ACHN (cell line): ENCODE measurements at places on chromosomes 12 and 14.
A peak's percentile ranks its signal among the peaks of the same experiment; 100 is the strongest.

DNA sequence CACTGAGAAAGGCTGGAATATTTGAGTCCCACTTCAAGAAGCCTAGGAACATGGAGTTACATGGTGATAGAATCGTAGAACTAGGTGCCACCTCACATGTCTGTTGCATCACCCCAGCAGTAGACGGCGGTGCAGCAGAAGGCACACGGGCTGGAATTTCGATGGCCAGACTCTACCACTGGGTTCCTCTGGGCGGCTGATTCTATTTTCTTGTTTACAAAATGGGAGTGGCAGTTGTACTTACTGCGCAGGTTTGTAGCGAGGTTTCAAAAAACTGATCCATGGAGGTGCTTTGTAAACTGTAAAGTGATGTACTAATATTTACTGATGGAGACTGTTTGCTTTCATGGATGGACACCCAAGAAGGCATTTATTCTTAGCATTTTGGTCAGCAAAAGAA is 45.7 kb downstream of the WDR20 start:
- DNase-seq = no peak

DNA sequence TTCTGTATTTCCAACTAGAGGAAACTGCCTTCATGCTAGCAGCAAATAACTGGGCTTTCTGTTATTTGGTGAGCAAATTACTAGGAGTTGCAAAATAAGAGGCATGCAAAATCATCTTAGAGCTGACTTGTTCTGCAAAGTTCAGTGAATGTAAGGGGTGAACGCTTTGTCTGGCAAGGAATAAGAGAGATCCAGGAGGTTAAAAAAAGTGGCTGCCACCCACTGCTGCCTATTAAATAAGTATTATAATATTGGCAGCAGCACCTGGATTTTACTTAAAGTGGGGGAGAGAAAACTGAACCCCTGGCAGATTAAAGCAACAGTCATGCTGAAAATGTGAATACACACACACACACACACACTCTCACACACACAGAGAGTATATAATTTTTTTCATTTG is 557.0 kb downstream of the FLRT2 start:
- no peak for DNase-seq

- no peak for DNase-seq
Observed at GRCh38 chr14:98949051-98949450, 322.9 kb downstream of the BCL11B start.

GRCh38 chr14:21768116-21768874 is 94.7 kb upstream of the OR4E1 start:
- peak; percentile 30 for DNase-seq

- no peak for DNase-seq
Observed at GRCh38 chr14:23370221-23370620, 2.4 kb upstream of the IL25 start.

DNA sequence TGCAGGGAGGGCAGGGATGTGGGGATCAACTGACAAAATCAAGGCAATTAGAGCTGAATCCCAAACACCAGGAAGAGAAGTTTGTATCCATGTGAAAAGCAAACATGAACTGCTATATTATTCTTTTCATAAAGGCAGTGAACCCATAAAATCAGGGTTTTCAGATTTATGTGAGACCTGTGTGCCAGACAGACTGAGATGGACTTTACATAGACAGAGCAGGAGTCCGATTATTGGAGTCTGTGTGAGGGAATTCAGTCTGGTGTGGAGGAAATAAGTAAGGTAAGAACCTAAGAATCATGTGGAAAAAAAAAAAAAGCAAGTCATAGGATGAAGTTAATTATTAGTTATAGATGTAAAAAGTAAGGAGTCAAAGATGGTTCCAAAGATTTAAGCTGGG is 45.1 kb upstream of the SYCP3 start:
- no peak for DNase-seq

DNA sequence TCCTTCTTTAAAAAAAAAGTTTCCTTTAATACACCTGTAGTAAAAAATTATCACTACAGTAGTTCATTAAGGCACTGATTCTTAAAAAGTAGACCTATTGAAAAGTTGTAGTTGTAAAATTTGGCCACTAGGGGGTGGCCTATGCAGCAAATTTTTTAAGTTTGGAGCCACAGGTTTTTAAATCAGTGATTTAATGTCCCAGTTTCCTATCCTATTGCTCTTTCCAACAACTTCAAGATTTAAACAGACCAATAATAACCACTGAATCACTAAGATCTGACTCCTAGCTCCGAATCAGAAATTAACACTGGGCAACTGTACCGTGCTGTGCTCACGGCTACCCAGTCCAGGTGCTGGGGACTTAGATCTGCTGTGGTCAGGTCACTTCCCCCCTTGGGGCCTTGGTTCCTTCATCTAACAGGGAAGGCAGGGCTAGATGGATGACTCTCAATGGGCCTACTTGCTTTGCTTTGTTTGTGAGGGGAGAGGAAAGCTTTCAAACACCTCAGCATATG is 279.3 kb downstream of the MED13L start:
- peak; percentile 64 for DNase-seq

DNA sequence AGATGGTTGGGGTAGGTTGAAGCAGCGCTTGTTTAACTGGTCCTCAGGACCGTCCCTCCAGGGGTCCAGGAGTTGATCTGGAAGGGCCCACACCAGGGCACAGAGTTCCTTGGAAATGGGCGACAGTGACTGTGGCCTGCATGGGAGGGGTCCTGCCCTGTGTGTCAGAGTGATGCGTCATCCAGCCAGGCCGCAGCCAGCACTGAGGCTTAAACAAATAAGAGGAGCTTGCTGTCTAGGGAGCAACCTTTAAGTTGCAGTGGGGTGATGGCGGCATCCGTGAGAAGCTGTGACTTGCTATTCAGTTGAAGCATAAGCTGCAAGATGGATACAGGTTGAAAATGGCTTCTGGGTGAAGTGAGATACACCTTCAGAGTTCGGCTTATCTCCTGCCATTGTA is 20.2 kb downstream of the DCAF4 start:
- no peak for DNase-seq

DNA sequence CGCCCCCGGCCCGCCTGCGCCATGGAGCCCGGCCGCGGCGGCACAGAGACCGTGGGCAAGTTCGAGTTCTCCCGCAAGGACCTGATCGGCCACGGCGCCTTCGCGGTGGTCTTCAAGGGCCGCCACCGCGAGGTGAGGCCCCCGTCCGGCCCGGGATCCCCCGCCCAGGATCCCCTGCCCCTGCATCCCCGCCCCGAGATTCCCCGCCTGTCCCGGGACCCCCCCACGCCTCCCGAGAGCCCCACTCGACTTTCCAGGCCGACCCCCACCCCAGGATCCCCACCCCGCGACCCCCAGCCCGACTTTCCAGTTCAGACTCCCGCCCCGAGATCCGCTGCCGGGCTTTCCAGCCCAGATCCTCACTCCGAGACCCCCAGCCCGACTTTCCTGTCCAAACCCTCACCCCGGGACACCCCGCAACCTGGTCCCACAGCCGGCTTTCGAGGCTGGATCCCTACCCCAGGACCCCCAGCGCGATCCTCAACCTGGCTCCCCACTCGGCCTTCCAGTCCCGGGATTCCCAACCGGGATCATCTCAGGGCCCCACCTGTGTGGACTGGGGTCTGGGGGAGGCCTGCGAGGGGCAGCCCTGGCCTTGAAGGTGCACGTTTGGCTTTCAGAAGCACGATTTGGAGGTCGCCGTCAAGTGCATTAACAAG is 688 bp downstream of the ULK1 start:
- no peak for DNase-seq

- DNase-seq = no peak
Observed at GRCh38 chr12:122935318-122935717, 30.9 kb downstream of the ABCB9 start.

GRCh38 chr14:91277546-91278382 is 33.3 kb upstream of the GPR68 start:
- no peak for DNase-seq

DNA sequence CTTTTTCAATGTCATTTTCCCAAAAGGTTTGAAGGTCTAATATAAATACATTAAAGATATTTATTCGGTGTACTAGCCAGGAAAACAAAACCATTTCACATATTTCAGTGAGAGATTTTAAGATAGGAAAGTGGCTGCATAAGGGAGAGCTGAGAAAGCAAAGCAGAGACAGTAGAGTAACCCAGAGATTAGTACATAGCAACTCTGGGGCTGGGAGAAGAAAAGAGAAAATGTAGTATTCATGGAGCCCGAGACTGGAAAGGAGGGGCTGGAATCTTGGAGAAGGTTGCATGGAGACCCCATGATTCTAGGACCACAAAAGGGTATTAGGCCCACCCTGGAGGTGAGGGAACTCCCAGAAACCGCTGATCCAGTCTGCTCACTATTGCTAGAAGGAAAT is 236.9 kb downstream of the PAWR start:
- peak; percentile 33 for DNase-seq

DNA sequence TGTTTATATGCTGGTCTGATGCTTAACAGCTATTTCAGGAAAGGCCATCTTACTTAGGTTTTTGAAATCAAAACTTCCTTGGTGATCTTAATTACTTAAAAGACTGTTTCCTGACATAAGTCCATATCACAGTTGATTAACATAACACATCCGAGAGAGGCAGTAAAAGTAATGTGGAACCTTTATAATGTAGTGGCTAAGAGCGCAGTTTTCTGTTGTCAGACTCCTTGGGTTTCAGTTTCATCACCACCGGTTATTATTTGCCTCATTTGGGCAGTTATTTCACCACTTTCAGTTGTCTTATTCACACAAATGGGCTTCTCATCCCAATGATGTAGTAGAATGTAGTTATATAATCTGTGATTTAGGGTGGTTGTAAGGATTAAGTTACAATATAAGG is 30.9 kb downstream of the TBC1D15 start:
- DNase-seq = no peak

GRCh38 chr14:71726580-71727021 is 205.6 kb upstream of the RGS6 start:
- DNase-seq = no peak

- no peak for DNase-seq
Observed at GRCh38 chr12:43856972-43857371, 21.1 kb downstream of the TMEM117 start.
